AG04450 (cell line): ENCODE measurements at places on chromosomes 12 and 14. TPM values are rescaled to one million over a fixed set of nuclear protein-coding genes. Genes with fewer than 3 reads are reported as not detected.

The AQP2 gene
- not detected in 2 replicates for polyA plus RNA-seq

The TOMM20L gene
- not detected in 2 replicates for polyA plus RNA-seq

GRCh38 chr12:24881227-24881626 lies 67.7 kb downstream of the BCAT1 start:
- no peak for DNase-seq

GRCh38 chr12:67854351-67854750 lies 134.9 kb upstream of the IFNG-AS1 start:
- no peak for DNase-seq

DNA sequence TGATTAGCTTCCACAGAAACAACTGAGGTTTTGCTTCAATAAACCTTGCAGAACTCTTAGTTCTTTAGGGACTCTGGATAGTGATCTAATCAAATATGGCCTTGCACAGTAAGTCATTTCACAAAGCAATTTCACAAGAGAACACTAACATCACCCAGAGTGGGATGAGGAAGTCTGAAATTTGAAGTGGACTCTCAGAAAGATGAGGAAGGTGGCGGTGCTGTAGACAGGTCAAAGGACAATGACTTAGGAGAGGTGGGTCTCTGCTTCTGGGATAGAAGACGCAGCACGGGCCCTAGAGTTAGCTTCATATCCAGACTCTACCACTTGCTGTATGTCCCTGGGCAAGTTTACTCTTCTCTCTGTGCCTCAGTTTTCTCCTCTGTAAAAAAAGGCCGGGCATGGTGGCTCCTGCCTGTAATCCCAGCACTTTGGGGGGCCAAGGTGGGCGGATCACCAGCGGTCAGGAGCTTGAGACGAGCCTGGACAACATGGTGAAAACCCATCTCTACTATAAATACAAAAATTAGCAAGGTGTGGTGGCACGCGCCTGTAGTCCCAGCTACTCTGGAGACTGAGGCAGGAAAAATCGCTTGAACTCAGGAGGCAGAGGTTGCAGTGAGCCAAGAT lies 18.9 kb downstream of the FOS start:
- no peak for DNase-seq

GRCh38 chr12:28223858-28224257 lies 33.6 kb downstream of the CCDC91 start:
- DNase-seq, result no peak

DNA sequence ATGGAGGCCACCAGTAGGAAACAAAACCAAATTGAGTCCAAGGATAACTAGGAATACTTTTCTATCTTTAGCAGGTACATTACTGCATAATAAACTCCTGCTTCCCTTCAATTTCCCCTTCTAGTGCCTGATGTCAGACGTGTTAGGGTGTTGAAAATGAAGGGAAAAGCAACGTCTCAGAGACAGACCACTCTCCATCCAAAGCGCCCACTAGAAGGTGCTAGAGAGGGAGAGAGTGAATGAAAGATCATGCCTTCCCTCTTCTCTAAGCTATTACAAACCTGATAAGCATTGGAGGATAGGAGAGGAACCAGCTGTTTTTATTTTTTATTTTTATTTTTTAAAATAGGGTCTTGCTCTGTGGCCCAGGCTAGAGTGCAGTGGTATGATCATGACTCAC lies 64.1 kb downstream of the ZNF641 start:
- no peak for DNase-seq

GRCh38 chr12:55932551-55932910 lies 1.6 kb downstream of the DGKA start:
- DNase-seq, result no peak
